ENCODE measurements at places on chromosomes 5 and 9.

DNA sequence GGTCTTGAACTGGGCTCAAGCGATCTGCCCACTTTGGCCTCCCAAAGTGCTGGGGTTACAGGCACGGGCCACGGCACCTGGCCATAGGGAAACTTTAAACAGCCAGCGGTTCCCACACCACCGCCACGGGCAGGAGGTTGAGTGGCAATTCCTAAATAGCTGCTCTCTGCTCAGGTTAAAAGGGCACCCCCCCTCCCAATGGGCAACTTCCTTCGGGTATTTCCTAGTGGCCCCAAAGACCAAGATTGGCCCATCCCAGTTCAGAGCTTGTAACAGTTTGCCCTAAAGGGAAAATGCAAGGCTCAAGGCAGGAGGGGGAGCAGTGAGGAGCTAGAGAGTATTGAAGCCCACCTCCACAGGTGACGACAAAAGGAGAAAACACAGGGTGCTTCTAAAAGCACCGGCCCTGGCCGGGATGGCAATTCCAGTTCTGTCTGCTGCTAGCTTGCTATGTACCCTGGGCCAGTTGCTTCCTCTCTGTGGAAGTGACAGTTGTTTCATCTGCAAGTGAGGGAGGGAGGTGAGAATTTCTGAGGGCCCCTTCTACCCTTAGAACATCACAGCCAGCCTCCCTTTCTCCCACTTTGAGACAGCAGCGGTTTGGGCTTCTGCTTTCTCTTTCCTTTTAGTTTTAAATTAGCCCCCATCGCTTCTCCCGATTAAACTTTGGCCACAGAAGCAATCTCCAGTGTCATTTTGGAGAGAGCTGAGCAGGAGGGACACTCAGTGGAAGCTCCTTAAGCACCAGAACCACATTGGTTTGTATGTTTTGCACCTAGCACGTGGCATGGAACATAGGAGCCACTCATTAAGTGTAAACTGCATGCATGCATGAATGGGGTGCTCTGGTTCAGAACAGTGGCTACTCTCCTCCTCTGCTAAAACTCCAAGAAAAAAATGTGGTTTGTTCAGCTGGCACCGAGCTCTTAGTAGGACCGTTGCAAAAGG is 17.3 kb upstream of the TNIP1 start:
- no peak for DNase-seq

DNA sequence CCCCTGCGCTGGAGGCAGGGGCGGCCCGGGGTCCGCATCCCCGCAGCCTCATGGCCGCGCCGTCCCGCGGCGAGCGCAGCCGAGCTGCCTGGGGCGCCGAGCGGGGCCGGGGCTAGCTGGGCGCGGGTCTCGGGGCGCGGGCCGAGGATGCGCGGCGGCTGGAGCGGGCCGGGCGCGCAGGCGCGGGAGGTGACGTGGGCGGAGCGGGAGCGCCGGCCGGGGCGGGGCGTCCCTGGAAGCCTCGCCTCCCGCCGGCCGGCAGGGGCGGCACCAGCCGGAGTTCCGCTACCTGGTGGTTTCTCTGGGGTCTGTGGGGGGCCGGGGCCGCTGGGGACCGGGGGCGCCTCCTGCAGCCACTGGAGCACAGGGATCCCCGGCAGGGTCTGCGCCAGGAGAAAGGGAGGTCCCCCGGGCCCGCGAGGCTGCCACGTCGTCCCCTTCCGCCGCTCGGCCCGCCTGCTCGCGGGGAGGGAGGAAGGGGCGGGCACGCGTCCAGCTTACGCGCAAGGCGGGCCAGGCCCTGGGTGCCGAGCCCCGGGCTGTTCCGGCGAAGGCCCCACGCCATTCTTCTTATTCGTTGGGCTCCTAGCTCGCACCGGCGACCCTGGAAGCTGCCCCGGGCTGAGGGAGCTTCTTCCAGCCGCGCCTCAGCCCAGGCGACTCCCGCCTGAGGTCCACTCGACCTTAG is at the start of gene LPCAT1:
TSS of gene LPCAT1 (minus strand) at position 168 of the 688 bp plus-strand sequence. CDS start at position 52, 116 bp downstream.
- peak; percentile 48 for DNase-seq

- no peak for DNase-seq
These were observed 37.1 kb downstream of the AK8 start for GRCh38 chr9:132840980-132841379.

- no peak for DNase-seq
These were observed 174.3 kb downstream of the AUH start for GRCh38 chr9:91187311-91187964.

DNA sequence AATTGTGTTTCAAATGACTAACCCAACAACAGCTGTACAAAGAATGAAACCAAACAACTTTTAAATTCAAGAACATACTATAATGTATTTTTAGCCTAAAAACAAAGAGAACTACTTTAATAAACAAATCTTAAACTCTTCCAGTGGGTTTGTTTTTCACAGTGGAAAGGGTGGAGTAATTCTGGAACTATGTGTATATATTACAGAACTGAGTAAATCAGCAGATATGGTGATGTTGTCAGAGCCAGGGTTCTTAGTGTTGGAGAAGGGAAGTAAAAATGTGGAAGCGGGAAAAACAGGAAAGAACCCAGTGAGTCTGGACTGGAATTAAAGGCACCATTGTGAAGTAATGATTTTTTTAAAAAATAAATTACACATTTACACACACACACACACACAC is 144.9 kb downstream of the CDK5RAP2 start:
- no peak for DNase-seq

GRCh38 chr9:107462691-107463090 is 26.9 kb downstream of the KLF4 start:
- no peak for DNase-seq

GRCh38 chr5:179800696-179801201 is 5.9 kb downstream of the MGAT4B start:
- DNase-seq: no peak

DNA sequence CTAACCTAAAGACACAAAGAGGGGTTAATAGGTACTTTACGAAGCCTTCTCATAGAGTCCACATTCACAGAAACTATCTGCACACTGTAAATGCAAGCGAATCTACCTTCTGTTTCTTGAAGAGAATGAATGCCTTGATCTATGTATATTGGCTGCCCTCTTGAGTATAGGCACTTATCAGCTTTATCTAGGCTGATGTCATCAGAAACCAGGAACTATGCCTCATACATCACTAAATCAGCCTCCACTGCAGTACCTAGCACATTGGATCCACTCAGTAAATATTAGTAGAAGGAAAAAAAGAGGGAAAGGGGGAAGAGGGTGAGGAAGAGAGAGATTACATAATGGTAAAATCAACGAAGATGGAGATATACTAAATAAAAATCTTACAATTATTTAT is 477.1 kb downstream of the CAAP1 start:
- DNase-seq: no peak

DNA sequence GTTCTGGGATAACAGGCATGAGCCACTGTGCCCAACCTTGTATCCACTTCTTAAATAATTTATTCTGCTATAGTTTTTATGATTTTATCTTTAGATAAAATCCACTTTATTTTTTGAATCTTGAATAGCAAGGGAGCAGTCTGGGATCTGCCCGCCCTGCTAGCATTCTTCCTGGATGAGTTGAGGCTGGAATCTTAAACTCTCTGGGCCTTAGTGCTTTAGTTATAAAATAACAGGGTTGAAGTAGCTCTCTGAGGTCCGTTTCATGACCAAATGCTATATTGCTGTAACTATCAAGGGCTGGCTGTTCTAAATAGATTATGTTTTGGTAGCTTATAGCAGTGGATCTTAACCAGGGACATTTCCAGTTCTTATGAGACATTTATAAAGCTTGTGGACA is 20.8 kb downstream of the ACER2 start:
- no peak for DNase-seq

GRCh38 chr9:111914749-111915424 is 18.3 kb downstream of the UGCG start:
- no peak for DNase-seq

GRCh38 chr5:143008809-143009521 is 238.8 kb downstream of the ARHGAP26 start:
- DNase-seq: peak; percentile 66

DNA sequence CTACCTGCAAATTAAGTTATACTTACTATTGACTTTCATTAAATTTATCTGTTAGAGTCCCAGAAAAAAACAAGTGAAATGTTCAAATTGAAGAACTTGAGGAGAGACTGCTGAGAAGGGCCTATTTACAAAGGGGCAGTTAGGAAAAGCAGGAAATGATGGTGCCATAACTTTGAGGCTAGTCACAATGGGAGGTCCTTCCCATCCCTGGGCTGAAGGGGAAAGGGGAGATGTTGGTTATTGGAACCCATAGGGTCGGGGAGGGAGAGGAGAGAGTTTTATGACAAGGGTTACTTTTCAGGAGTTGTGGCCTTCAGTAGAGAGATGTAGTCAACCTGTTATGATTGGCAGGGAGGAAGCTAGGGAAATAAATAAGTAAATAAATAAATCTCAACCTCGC is 169.1 kb downstream of the DMRT2 start:
- DNase-seq: no peak

- no peak for DNase-seq
These were observed 9.2 kb downstream of the ENC1 start for GRCh38 chr5:74631081-74631953.

DNA sequence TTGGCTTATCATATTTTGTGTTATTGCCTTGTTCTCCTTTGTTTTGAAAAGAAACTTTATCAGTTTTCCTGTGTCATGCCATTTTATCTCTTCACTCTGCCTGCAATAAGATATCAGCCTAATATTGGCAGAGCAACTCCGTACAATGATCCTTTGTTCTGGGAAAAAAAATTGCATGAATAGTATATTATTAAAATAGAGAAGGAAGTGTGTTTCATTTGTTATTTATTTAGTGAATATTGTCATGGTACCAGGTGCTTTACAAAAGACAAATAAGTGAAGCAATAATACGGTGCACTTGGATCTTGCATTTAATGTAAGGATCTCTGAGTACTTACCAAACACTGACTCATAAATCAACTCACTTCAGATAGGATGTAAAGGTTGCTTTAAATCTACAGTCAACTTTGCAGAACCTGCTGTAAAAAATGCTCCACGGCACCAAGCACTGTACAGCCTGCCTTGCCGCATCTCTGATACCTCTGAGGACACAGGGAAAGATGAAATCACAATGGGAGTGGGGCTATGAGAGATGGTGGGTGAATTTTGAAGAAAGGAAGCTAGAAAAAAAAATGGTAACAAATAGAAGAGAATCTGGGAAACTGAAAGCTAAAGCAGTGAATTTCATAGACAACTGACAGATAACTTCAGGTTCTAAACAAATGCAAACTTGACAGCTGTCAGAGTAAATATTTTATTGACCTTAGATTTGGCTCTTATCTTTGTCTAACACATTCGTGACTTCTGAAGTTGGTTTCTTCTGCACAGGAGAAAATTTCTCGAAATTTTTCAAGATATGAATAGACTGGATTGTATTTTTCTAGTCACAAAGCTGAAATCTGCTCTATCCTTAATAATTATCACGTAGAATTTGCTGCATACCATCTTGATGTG is 232.1 kb downstream of the ENC1 start:
- DNase-seq: no peak

GRCh38 chr5:78594610-78595457 is 53.7 kb downstream of the LHFPL2 start:
- no peak for DNase-seq

DNA sequence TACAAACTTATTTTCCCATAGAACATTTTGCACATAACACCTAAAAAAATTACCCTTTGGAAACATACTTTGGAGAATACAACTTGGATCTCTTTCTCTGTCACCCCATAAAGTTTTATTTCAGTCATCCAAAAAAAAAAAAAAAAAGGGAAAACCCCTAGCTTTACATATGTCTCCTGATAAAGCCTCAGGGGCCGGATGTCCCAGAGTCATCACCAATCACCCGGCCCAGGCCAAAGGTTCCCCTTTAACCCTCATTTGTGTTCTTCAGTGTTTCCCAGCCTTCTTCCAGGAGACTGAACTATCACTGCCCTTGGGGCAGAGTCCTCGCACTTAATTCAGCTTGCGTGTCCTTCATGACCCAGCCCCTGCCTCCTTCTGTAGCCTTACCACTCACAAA is 28.8 kb downstream of the ANXA6 start:
- no peak for DNase-seq

DNA sequence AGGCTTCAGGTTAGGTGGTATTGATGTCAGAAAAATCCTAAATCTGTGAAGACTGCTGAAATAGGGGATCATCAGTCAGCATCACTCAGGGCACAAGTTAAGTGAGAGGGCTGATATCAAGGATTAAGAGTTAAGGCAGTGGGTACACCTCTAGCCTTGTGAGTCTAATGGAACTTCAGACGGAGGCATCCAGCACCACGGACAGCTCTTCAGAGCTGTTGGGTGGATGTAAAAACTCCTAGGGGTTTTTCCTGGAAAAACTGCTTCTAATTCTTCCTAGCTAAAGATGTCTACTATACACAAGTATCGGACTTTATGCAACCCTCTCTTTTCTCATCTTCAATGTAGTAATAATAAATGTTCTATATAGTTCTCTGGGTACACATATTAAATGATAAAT is 165.9 kb downstream of the SH3GL2 start:
- no peak for DNase-seq

- DNase-seq: peak; percentile 31
These were observed 9.7 kb downstream of the ORM2 start for GRCh38 chr9:114339130-114339908.

- DNase-seq: no peak
These were observed 545 bp downstream of the PALM2AKAP2 start for GRCh38 chr9:109780453-109781033.

DNA sequence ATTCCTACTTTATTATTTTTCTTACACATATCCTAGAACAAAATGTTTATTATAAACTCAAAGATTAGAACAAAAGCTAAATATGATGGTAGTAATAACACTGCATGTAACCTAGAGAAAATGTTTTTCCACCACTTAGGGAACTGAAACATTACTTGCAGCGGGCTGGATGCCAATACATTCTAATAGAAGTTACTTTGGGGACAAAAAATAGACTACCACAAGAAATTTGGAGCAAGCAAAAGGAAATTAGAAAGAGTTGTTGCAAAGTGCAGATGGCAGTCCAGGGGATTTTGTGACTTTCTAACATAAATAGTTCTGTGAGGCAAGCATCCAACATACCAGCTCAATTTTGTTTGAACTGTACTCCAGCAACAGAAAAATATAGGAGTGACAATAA is 255.3 kb upstream of the GRIN3A start:
- DNase-seq: no peak

DNA sequence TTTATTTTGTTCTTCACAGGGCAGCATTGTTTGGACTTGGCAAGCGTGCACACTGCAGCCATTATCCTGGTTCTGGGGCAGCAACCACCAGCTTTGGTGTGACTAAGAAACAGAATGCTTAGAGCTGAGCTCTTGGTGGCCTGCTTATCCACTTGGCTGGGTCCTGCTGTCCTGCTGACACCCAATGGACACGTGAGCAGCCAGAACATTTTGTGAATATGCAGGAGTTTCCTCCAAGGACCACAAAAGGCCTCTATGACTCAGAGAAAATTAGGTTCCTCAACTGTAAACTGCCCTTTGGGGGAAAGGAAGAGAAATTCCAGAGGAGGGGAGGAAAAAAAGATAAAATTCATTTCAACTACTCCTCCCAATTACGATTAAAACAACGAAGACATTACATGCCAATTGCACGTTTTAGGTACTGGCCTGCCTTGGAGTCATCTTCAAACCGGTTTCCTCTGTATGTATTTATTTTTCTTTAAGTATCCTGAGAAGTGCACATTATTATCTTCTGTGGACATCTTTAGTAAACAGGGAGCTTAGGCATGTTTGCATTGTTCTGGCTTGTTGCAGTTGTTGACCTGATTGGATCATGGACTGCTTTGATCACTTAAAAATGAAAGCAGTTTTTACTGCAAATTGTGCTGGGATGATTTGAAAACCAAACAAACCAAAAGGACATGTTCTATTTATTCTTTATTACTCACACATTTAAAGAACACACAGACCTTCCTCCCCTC is 82.3 kb upstream of the TLE4 start:
- no peak for DNase-seq

- DNase-seq: no peak
These were observed 484.0 kb downstream of the ZNF608 start for GRCh38 chr5:124262470-124262869.

GRCh38 chr9:134217431-134218210 is 53.3 kb upstream of the RNU6ATAC start:
- no peak for DNase-seq
